ENCODE measurements at places on chromosomes 13 and 19.

DNA sequence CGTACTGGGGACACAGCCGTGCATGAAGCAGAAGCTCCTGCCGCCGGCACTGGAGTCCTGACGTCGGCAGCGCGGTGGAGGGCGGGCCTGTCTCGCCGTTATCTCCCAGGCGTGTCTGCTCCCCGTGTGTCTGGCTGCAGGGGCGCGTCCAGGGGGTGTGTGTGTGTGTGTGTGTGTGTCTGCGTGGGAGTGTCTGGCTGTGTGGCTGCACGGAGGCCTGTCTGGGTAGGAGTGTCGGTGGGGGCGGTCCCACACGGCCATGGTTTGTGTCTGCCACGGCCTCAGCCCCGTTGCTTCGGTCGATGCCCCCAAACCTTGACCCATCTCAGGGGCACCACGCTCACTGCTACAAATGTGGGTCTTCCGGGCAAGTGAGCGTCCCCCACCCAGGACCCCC is 18.3 kb downstream of the ARID3A start:
- no peak for DNase-seq

- DNase-seq, result no peak
Observed at GRCh38 chr19:5246554-5247155, 94.0 kb downstream of the PTPRS start.

DNA sequence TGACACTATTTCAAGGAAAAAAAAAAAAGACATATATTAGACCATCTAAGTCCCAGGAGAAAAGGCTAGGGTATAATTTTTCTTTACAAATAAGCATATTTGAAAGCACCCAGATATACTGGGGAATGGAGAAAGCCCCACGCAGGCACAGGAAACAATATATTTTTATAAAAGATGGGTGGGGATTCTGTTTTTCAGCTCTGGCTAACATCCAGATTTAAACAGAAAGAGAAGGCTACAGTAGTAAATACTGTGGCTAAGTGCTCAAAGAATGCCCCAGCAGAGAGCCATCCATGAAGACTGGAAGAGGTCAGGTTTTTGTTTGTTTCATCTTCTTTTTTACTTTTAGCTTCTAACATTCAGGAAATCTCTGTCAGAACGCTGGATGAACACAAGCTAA is 16.0 kb downstream of the ZNF44 start:
- DNase-seq, result no peak

DNA sequence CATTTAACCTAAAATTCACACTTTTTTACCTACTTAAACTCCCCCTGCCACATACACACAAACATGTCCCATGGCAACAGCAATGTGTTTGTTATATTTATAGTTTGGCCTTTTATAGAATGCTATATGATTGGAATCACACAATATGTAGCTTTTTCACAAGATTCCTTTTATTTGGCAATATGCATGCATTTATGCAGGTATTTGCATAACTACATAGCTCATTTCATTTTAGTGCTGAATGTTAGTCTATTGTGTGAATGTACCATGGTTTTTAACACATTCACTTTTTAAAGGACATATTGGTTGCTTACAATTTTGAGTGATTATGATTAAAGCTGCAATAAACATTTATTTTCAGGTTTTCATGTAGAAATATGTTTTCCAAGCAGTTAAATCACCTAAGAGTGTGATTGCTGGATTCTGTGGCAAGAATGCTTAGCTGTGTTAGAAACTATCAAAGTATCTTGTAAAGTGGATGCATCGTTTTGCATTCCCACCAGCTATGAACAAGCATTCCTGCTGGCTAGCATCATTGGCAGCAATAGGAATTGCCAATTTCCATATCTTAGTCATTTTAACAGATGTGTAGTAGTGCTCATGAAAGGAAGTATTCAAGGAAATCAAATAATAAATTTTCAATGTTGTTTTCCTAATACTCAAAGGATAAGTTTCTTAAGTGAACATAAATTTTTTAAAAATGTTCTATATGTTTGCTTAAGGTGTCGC is 557.0 kb downstream of the SLITRK1 start:
- no peak for DNase-seq

DNA sequence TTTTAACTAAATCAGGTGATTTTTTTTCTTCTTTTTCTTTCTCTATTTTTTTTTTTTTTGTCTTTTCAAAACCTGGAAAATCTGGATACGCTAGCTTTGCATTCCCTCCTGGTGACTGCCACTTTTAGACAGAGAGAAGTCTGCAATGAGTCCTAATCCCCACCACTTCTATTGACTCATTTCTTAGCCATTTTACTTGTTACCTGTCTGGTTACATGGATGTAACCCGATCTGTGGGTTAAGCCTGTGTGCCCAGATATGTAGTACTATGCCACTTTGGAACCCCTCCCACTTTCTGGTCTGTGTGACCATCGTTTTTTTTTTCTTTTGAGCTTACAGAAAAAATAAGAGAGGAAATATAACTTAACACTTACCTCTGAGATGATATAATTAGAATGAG is 817.8 kb upstream of the PCDH9 start:
- DNase-seq, result no peak

DNA sequence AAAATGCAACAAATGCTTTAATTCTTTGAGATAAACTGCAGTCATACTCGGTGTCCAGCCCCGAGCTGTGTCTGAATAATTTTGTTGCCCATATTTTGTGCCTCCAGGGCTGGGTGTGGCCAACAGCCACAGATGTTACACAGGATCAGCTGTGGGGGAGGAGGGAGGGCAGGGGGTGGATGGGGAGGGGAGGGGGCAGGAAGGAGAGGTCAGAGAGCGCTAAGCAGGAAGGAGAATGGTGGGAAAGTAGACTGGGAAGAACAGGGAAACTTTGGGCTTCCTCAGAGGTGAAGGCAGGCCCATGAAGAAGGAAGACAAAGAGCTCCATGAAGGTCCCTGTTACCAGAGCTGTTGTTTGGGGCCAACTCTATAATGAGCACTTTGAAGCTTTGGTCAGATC is 295.8 kb downstream of the COG6 start:
- no peak for DNase-seq

- DNase-seq, result no peak
Observed at GRCh38 chr19:28118235-28118634, 1094.7 kb downstream of the UQCRFS1 start.

DNA sequence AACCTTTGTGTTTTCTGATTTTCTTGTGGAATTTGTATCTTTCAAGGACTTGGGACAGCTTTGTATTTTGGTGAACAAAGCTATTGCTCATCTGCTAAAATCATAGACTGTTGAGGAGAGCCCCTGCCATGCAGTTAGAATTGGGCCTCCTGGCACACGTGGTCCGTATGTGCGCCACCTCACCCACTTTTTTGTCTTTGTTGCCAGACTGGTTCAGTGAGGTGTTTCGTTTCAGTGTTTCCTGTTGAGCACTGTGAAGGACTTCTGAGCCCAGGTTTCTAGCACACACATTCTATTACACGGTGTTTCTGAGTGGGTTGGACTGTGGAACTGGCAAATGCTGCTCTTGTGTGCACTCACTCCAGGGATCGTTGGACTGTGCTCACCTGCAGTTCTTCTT is 37.6 kb upstream of the RNF113B start:
- no peak for DNase-seq

GRCh38 chr19:31339411-31339810 is 9.8 kb downstream of the TSHZ3 start:
- no peak for DNase-seq

DNA sequence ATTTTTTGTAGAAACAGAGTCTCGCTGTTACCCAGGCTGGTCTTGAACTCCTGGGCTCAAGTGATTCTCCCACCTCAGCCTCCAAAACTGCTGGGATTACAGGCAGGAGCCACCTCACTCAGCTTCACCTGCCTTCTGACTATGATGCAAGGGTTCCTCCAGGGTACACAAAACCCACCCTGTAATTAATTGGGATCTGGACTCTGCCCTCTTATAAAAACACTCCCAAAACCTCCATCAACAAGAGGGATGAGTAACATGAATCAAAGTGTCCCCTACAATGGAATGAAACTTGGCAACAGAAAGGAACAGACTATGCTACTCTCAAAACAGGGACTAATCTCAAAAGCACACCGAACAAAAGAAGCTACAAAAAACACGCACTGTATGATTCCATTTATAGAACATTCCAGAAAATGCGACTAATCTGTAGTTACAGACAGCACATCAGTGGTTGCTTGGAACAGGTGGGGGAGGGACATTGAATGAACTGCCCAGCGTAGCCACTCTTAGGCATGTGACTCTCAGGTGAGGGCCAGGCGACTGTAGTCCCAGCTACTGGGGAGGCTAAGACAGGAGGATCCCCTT is 3.2 kb upstream of the PRR36 start:
- no peak for DNase-seq

- DNase-seq, result no peak
Observed at GRCh38 chr13:112131081-112131712, 64.2 kb downstream of the SOX1 start.

DNA sequence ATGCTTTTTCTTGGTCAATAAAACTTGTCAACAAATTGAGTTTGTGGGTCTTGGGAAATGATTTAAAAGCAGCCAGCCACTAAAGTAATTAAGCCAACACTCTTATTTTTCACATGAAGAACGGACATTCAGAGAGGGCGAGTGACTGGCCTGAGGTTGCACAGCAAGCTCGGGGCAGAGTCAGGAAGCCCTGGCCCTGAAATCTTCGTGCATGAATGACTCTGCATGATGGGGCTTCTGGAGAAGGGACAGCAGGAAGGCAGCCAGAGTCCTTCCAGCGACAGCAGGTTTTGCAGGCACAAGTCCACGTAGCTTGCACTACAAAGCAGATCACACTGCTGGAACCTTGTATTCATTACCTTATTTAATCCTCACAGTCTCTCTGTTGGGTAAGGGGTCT is 232.5 kb downstream of the ZNF536 start:
- DNase-seq, result no peak

DNA sequence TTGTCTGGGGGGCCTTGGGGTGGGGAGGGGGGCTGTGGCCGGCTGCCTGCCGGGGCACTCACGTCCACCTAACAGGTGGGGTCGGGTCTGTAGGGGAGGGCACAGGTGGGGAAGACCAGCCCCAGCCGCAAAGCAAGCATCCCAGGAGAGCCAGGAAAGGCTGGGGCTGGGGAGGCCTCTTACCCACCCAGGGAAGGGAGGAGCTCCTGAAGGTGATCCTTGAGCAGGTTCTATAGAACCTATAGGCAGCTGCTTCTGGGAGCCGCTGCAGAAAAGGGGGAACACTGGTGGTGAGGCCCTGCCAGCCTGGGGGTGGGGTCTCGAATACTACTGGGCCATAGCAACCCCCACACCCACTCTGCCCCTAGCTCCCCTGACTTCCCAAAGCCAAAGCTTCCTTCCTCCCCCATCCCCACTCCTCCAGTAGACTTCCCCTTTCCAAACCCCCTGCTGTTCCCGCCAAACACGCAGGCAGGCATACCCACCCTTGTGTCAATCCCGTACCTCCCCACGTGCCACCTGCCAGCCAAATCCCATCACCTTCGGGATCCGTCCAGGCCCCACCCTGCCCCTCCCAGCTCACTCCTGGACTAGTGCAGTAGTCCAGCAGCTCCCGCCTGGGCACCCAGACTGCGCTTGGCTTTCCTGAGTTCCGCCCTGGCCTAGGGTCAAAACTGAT is 5.6 kb downstream of the KLF16 start:
- no peak for DNase-seq

DNA sequence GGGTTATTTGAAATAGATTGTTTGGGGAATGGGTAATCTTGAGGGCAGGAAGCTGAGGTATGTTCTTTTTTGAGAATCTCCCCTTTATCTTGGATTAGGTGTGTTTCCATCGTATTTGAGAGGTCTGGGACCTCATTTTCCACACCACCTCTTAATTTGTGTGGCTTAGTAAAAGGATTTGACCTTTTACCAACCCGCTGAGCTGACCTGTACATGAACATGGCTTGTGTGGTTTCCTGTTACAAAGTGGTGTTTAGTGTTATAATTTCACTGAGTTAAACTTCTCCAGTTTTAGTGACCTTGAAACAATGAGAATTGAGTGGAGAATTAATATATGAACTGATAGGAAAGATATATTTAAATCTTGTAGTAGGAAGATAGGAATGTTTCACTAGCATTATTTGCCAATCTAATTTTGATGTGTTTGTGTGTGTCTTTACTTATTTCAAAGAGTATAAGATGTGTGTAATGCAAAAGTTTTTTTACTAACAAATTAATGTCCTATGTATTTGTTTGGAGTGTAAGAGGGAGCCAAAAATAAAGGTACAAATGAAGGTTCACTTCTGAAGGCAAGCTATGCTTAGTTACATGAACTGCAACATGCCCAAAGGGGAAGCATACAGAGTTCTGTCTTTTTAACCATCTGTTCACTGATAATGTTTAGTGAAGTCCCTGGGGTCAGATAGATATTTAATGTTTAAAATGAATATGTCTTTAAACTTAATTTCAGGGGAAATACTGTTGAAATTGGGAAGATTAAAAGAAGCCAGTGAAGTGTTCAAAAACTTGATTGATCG is 17.1 kb downstream of the NAA16 start:
- DNase-seq, result no peak

DNA sequence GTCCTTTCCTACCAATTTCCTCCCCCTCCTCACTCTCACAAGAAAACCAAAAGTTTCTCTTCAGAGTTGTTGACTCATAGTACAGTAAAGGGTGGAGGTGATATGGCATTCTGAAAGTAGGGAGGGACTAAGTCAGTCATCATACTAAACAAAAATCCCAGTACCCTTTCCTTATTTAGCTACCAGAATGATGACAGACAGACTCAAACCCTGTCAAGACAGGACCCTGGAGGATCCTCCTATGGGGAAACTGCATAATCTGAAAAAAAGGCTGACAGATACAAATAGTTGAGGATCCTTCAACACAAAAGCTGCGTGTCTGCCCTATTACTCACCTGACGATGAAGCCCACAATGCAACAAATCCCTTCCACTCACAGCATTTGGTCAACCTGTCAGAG is 55.5 kb downstream of the CYSLTR2 start:
- DNase-seq, result no peak
